ENCODE measurements at places on chromosomes 5 and 9. TPM values are rescaled to one million over a fixed set of nuclear protein-coding genes. Genes with fewer than 3 reads are reported as not detected.

DIRAS2 gene
- 0.02 TPM for polyA plus RNA-seq

DNA sequence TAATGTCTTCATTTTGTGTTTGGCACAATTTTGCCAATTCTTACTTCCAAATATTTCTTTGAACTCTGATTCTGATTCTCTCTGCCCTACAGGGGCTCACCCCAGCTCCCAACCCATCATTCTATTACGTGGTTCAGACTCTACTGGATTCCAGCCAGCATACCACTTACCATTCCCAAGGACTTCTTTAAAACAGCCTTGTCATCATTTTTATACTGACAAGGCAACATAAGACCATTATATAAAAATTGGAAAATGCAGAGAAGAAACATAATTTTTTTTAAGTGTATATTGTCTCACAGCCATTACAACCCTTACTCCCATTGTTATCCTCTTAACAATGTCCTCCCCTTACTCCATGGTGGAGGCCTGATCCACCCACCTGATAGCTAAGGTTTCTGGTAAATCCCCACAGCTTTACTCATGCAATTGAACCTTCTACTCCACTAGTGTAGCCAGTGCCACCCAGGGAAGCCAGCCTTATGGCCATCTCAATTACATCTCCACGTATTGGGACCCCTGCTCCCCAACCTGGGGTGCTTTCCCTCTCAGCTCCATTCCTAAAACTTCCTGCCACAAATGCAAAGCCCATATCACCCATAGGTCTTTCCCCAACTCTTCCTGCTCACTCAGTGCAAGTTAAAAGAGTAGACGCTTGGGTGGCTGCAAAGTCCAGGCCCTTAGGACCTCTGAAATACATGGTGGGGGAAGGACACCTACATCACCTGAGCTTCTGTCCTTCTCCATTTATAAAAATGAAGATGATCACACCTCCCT is 19.1 kb downstream of the UGT3A2 start:
- no peak for DNase-seq

CCL28 gene
- 1.4 TPM for polyA plus RNA-seq

DNA sequence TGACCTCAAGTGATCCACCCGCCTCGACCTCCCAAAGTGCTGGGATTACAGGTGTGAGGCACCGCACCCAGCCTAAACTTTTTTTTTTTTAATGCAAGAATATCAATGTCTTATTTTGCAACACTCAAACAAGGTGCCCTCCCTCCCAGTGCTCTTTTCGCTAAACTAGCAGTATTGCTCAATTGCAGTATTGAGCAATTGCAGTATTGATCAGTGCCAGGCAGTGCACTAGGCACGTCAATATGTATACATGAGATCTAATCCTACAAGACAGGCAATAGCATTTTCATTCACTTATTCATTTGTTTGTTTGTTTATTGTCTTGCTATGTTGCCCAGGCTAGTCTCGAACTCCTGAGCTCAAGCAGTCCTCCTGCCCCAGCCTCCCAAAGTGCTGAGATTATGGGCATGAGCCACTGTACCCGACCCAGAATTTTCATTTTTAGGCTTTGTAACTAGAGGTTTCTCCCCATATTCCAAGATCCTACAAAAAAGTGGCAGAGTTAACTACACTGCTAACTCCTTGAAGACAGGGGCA is 94.5 kb downstream of the TTLL11 start:
- DNase-seq = no peak

TERT gene
- polyA plus RNA-seq = not detected

PDGFRB gene
- polyA plus RNA-seq = 24.6 TPM

DNA sequence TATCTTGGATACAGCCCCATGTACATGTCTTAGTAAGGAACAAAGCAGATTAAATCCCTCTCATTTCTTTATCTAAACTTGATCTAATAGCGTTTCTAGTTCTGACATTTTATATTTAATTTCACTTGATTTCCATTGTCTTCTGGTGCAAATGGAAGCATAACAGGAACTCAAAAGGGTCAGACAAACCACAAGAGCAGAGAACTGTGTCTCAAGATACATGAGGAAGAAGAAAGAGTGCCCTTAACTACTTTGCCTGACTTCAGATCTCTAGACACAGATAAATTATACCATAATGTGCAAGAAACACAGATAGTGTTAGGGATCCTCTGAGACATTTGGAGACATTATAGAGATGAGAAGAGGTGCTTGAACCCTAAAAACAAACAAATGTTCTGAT is 20.7 kb upstream of the STX17 start:
- DNase-seq = no peak

DNA sequence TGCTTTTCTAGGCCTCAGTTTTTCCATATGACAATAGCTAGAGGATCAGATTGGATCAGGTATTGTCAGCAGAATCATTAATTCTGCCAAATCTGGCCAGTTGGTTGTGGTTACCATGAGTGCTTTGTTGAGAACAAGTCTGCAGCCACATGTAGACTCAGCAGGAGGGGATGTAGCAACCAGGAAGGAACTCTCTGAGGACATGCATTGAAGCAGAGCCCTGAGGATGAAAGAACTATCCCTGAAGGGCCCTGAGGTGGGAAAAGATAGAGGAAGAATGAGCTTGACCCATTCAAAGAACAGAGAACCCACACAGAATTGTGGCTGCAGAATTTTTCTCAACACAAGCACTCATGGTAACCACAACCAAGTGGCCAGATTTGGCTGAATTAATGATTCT is 60.1 kb upstream of the AFAP1L1 start:
- no peak for DNase-seq

DNA sequence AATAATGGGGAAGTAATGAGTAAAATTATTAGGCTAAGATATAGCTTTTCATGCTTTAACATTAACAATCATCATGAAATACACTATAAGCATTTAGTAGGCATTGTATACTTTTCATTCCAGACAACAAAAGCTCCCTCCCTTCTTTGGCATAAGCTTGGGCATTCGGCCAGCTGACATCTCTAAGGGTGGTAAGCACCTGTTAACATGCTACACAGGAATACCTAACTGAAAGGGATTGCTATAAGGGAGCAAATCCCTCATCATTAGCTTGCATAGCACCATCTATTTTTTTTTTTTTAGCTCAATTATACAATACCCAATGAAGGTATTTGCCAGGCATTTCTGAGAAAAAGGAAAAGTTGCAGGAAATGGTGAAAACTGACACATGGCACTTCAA is 16.6 kb downstream of the STRBP start:
- DNase-seq = no peak

- DNase-seq = no peak
These were observed 52.8 kb upstream of the GRHPR start for GRCh38 chr9:37369671-37370070.

- DNase-seq = no peak
These were observed 97.1 kb downstream of the SLC44A1 start for GRCh38 chr9:105341434-105342146.

DNA sequence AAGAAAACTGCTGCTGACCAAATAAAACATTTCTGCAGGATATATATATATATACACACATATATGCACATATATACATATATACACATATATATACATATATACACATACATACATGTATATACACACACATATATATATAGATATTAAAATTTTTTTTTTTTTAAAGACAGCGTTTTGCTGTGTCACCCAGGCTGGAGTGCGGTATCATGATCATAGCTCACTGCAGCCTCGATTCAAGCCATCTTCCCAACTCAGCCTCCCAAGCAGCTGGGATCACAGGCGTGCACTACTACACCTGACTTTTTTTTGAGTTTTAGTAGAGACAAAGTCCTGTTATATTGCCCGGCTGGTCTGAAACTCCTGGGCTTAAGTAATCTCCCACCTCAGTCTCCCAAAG is 2.7 kb downstream of the MRPL22 start:
- no peak for DNase-seq

- DNase-seq = no peak
These were observed 26.4 kb upstream of the UGT3A1 start for GRCh38 chr5:36017622-36018021.

DNA sequence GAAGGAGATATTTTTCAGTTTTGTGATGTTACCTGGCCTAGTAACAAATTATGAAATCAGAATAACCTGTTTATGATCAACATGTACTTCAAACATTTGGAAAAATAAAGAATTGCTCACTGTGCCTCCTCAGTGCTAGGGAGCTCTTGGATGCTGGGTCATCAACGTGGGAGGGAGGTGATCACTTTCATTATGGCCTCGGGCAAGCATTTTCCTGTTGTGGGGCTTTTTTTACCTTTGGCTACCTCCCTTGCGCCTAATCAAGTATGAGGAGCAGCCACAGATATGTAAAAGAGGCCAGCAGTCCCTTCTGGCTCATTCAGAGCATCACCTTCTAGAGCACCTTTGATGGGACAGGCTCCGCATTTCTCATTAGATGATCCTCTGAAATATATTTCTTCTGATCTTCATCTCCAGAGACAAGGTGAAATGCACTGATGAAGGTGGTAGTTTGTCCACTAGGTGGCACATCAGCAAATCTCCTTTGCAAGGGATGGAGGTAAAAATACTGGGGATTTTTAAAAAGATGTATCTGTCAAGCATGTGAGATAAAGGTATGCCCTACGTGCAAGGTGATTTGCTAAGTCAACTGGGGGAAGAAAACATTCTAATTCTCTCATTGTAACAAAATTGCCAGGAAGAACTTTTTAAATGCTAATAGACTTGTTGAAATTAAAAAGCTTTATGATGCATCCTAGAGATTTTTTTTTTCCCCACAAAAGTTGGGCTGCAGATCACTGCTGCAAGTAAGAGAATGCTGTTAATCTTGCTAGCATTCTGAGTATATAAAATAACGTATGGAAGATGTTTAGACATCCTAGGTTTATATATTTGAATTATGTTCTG is 218.2 kb downstream of the MAST4 start:
- no peak for DNase-seq

PLAC8L1 gene
- 0.23 TPM for polyA plus RNA-seq

EIF4E1B gene
- not detected for polyA plus RNA-seq

DNA sequence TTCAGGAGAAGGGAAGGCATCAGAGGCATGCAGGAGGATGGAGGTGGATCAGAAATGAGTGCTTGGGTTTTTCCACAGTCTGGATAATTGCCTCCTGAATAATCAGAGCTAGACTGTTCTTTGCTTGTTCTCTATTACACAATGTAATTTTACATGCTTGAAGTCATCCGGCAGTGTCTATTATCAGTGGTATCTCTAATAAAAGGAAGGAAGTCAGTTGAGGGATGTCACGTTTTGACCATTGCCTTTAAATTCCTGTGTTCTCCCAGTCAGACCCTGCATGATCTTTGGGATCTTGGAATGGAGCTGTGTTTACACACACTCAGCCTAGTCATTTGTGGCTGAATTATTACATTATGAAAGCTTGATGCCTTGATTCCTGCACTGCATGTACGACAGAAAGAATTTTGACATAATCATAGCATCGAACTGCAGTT is 91.0 kb downstream of the PDE8B start:
- DNase-seq = no peak

GRCh38 chr9:114720086-114720676 is 38.2 kb upstream of the TEX48 start:
- no peak for DNase-seq

DNA sequence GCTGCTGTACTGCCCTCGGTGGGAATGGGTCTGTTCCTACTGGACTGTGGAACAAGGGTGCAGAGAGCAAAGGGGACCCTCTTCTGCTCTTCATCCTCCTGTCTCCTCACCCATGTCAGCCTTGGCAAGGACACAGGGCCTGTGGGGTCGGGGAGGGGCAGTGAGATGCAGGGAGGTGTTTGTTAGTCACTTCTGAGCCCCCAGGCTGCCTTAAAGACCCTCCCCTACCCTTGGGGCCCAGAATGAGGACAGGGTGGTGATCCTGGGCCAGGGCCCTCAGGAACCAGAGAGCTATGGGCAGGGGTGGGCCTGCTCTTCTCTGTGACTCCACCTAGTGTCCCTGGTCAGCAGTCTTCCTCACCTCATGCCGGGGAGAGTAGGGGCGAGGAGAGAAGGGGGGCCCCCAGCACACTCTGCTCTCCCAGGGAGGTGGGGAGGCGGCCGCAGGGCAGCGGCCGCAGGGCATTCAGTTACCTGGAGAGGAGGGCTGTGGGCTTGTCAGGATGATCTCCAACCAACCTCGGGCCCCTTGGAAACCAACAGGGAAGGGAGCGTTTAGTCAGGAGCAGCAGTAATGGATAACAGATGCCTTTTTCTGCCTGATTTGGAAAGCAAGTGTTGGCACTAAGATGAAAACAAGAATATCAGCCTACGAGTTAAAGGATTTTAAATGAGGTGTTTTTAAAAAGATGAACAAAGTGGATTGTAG is 62.0 kb upstream of the GARNL3 start:
- DNase-seq = no peak

GRCh38 chr9:92637886-92638620 is 31.9 kb downstream of the IPPK start:
- no peak for DNase-seq

GRCh38 chr5:62299101-62299500 is 6.9 kb upstream of the KIF2A start:
- DNase-seq = no peak

- DNase-seq = no peak
These were observed 238.0 kb downstream of the ENC1 start for GRCh38 chr5:74402553-74402952.

IFNA21 gene
- not detected for polyA plus RNA-seq

C9orf153 gene
- polyA plus RNA-seq = 0.18 TPM

- DNase-seq = no peak
These were observed 5.6 kb upstream of the NTNG2 start for GRCh38 chr9:132156262-132156661.

DNA sequence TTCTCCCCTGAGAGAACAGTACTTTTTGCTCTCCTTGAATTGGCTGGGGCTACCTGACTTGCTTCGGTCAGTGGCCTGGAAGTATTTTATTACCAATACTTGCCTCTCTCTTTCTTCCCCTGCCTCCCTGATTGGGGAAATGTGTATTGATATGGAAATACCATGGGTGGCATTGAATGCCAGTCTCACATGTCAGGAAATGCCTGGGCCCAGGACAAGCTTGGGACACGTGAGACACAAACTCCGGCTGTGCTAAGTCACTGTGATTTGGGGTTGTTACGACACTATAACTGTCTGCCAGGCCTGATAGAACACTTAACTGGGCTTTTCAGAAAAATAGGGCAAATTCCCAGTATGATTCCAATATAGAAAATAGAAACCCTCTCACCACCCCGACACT is 238.3 kb downstream of the GADD45G start:
- no peak for DNase-seq

GRCh38 chr5:24163091-24163490 is 481.7 kb downstream of the CDH10 start:
- DNase-seq = no peak

GPX8 gene
- 17.7 TPM for polyA plus RNA-seq

GRCh38 chr5:68431186-68431585 is 215.6 kb downstream of the PIK3R1 start:
- no peak for DNase-seq

- no peak for DNase-seq
These were observed 185.5 kb upstream of the KCNN2 start for GRCh38 chr5:114176356-114176755.

- DNase-seq = no peak
These were observed 15.6 kb downstream of the PRDM6 start for GRCh38 chr5:123104607-123105006.

GRCh38 chr5:142544946-142545649 is 140.8 kb downstream of the FGF1 start:
- DNase-seq = no peak

- DNase-seq = no peak
These were observed 10.4 kb downstream of the ENHO start for GRCh38 chr9:34512131-34513078.

GRCh38 chr5:96657068-96657467 is 5.1 kb upstream of the CAST start:
- DNase-seq = peak; percentile 29

GRCh38 chr5:176360894-176361436 is 599 bp downstream of the KIAA1191 start:
- DNase-seq = no peak

All from right cardiac atrium (tissue), 5 donors.